Panc1 (cell line): ENCODE measurements at places on chromosomes 1 and 21. TPM values are rescaled to one million over a fixed set of nuclear protein-coding genes. Genes with fewer than 3 reads are reported as not detected.

The KIAA0040 gene
- total RNA-seq, result 0.31 TPM

The TMPRSS2 gene
- total RNA-seq, result 111 TPM

The ZNF670 gene
- total RNA-seq, result 6.4 TPM

The HLX gene
- 0.39 TPM for total RNA-seq

The TAS1R1 gene
- total RNA-seq, result not detected

The C1orf122 gene
- total RNA-seq, result 77.2 TPM

The TIAM1 gene
- 3.7 TPM for total RNA-seq

The PBX1 gene
- 2.0 TPM for total RNA-seq

The LCA5L gene
- total RNA-seq, result 0.87 TPM

The GALE gene
- total RNA-seq, result 114 TPM

The GORAB gene
- 8.1 TPM for total RNA-seq

The ALG14 gene
- 4.1 TPM for total RNA-seq

The FAM72A gene
- total RNA-seq, result 29.2 TPM

The HOOK1 gene
- total RNA-seq, result 0.57 TPM

The ASTN1 gene
- 0.05 TPM for total RNA-seq

The CFHR2 gene
- not detected for total RNA-seq

The OPTC gene
- not detected for total RNA-seq

The MSH4 gene
- total RNA-seq, result 0.26 TPM

The HUNK gene
- total RNA-seq, result 0.05 TPM

The DYNLT5 gene
- not detected for total RNA-seq

The CCDC185 gene
- not detected for total RNA-seq

The SLC45A3 gene
- total RNA-seq, result 3.0 TPM

The CSF3R gene
- total RNA-seq, result 0.31 TPM

The SFN gene
- total RNA-seq, result 188 TPM
